ENCODE measurements at places on chromosomes 7 and 10.

DNA sequence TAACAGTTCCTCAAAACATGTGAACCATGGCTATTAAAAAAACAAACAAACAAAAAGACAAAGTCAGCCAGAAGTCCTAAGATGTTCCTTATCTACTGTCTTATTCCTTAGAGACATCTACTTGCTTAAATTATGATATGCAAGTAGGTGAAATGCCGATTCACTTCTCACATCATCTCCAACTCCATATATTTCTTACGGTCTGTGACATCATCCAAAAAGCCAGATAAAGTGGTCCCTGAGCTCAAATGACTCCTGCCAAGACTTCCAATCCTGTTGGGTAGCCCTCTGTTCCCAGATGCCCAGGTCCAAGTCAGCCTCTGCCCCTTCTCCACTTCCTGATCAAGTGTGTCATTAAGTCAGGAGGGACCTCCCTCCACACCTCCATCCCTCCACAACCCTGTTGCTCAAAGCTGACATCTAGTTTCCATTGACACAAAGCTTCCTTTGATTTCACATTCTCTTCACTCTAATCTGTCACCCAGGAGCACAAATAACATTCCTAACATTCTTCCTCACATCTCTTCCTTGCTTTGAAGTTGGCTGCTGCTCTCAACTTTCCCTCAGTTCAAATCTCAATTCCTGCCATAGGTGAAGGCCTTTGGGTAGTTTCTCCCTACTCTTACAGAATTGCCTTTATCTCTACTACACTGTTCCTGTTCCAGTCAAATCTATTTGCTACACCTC is 56.1 kb upstream of the PDLIM1 start:
- DNase-seq, result no peak

DNA sequence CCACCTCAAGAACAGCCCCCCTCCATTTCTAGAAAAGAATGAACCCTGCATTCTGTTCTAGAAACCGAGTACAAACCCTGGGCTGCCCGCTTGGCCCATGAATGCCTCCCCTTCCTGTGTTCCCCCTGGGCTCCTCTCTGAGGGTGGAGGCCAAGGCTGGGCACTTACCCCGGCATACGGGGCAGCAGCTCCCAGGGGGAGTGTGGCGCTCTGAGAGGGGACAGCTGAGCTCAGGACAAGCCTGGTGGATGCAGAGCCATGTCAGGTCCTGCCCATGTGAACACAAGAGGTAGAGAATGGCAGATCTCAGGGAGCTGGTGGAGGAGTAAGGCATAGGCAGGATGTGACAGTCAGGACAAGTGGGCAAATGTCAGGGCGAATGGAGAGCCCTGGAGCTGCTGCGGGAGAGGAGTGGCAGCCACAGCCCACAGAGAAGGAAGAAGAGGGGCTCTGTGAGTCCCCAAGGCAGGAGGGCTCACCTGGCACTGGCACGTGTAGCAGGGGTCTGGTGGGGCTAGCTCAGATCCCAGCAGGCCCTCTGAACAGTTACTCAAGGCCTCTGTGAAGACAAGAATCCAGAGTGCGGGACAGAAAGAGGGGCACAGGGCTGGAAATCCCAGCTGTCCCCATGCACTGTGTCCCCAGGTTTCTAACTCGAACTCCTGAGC is 18.9 kb downstream of the ATP6V1F start:
- DNase-seq, result no peak

- DNase-seq, result no peak
Observed at GRCh38 chr7:78677391-78677790, 776.1 kb downstream of the MAGI2 start.

DNA sequence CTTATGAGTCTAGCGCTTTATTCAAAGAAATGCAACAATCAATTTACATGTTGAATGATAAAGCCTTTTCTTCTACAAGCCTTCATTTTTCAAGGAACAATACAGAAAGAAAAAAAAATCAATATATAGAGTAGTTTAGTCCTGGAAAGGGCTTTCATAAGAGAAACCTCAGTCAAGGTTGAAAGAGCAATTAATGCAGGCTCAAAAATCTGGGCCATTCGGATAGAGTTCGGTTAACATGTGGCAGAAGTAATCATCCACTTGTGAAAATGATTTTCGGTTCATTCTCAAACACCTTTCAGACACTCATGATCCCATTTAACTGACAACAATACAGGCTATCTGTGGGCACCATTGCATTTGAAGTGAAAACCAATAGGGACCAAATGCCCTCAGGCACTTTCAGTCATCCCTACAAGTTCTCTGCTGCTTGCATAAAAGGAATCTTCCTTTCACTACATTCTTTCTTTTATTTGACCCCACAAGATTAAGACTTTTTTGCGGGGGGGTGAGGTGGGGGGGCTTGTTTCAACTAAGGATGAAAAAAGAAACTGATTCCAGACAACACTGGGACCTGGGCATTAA is 177.9 kb downstream of the RNF133 start:
- no peak for DNase-seq

DNA sequence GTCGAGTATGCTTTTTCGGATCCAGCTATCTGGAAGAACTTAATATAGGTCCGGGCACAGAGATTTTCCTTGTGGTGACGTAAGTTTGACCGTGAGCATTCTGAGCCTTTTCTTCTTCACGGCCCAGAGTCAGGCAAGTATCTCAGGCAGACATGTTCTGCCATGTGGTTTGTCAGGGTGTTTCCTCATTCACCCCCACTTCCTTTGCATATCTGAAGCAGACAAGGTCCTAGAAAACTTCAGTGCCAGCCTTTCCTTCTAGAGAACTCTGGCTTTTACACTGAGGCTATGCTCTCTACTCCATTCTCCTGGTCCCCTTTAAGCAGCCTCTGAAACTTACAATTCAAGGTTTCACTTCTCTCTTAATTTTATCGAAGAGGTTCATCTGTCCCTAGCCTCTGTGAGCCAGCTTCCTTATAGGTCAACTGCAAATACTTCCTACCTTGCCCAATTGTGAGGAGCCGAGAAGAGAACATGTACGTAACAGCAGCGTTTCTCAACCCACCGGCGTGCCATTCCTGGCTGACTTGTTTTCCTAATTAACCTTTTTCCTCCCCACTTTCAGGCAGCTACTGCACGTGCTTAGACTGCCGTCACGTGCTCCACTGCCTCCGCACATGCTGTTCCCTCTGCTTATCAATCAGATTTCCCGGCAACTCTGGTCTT is 47.3 kb downstream of the CDCA7L start:
- DNase-seq, result no peak

- DNase-seq, result no peak
Observed at GRCh38 chr7:36306222-36306621, 83.4 kb upstream of the ANLN start.

GRCh38 chr10:99619090-99619800 is 994 bp downstream of the SLC25A28 start:
- DNase-seq, result no peak

GRCh38 chr7:94882891-94883290 is 24.5 kb upstream of the PPP1R9A start:
- no peak for DNase-seq

All from stimulated activated CD4-positive, alpha-beta T cell treated with anti-CD3 and anti-CD28 coated beads, Interleukin-1b, Interleukin-23, amount 100 ng/mL, for 1 hour (primary cell).